ENCODE measurements at places on chromosomes 6 and 20.

GRCh38 chr20:22490287-22491193, 93.8 kb downstream of the FOXA2 start:
- DNase-seq = no peak

- DNase-seq = no peak
Observed at GRCh38 chr6:93975159-93975558, 555.8 kb upstream of the EPHA7 start.

DNA sequence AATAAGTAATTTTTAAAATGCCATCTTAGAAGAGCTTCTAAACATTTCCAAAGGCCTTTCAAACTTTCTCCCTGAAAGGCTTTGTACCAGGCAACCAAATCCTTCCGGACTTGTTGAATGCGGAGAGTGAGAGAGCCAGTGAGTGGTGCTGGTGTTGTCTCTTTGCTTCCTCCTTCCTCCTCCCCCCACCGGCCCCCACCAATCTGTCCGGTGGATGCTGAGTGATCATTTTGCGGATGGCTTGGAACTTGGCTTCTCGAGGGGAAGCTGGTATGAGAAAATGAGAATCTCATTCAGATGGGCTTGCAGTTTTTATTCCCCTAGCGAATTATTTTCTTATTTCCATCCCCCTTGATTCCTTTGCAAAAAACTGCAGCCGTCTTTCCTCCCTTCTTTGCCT, 97.3 kb downstream of the ANKRD60 start:
- no peak for DNase-seq

- no peak for DNase-seq
Observed at GRCh38 chr20:34941226-34941625, 14.4 kb downstream of the GSS start.

- no peak for DNase-seq
Observed at GRCh38 chr20:36573798-36574365, 485 bp downstream of the TGIF2 start.
